ENCODE measurements at places on chromosomes 5 and 9.
A peak's percentile ranks its signal among the peaks of the same experiment; 100 is the strongest.

DNA sequence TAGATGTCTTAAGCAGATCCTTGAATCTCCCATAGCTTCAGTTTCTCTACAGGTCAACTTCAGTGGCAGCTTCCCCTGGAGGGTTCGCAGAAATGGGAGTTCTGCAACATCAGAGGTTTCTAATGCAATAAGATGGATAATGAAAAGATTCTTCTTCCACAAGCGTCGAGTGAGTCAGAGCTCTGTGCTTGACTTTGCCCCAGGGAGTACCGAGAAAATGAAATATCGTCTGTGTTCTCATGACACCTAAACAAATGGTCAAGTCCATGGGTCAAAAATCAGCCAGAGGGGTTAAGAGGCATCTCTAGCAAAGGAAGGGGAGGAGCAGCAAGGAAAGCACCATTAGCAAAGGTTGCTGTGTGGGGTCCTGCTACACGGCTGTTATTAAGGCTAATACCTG is 3.2 kb upstream of the ADRA1B start:
- DNase-seq = peak; percentile 55

- DNase-seq = no peak
These were observed 90.4 kb downstream of the PGM5 start for GRCh38 chr9:68446836-68447235.

- no peak for DNase-seq
These were observed 152.7 kb upstream of the ACTBL2 start for GRCh38 chr5:57635146-57635777.

DNA sequence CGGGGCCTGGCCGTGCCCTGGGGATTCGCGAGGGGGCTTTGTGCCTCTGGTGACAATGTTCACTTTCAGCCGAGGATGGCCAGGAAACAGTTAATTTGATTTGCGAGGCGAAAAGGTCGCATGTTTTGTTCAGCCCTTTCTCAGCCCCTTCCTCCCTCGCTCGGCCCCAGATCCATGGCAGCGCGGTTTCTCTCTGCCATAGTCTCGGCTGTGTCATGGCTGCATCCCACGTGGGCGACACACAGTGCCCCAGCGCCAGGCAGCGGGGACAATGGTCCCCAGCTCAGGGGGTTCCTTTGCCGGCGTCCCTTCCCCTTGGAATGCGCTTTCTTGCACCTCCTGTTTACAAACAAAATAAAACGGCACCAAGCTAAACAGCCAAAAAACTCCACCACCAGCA is 370.3 kb upstream of the IRX2 start:
- no peak for DNase-seq

DNA sequence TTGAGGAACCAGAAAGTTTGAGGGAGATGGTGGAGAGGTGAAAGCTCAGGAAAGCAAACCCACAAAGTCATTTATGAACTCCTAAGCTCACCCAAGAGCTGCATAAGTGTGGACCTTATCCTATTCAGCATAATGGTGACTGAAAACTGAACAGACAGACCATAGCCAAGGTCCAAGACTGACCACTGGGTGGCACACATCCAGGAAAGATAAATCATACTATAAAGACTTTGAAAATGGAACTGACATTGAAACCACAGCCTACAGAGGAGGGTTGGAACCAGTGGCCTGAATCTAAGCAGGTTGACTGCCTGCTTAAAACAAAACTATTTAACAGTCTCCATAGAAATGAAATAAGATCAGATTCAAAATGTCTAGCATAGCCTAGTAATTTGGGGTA is 121.0 kb upstream of the RGS7BP start:
- no peak for DNase-seq

GRCh38 chr5:60722416-60722815 is 22.4 kb upstream of the DEPDC1B start:
- no peak for DNase-seq

GRCh38 chr5:93017849-93018248 is 563.2 kb downstream of the NR2F1-AS1 start:
- DNase-seq = no peak

- DNase-seq = no peak
These were observed 1461.4 kb upstream of the CDH9 start for GRCh38 chr5:28499766-28500290.

DNA sequence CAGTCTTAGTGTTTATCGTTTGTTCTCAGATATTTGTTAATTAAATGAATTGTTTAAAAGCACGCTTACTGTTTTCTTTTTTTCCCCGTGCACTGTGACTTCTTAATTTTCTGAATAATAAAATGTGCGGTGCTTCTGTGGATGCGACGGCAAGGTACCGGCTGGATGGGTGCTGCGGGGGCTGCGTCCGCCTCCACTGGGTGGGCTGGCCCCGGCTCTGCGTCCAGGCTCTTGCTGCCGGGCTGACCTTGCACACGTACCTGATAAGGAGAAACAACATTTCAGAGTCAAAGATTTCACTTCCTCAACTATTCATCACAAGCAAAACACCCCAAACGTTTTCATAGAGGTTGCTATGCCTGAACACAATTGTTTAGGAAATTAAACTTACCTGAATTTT is 404.0 kb upstream of the IRX1 start:
- no peak for DNase-seq

DNA sequence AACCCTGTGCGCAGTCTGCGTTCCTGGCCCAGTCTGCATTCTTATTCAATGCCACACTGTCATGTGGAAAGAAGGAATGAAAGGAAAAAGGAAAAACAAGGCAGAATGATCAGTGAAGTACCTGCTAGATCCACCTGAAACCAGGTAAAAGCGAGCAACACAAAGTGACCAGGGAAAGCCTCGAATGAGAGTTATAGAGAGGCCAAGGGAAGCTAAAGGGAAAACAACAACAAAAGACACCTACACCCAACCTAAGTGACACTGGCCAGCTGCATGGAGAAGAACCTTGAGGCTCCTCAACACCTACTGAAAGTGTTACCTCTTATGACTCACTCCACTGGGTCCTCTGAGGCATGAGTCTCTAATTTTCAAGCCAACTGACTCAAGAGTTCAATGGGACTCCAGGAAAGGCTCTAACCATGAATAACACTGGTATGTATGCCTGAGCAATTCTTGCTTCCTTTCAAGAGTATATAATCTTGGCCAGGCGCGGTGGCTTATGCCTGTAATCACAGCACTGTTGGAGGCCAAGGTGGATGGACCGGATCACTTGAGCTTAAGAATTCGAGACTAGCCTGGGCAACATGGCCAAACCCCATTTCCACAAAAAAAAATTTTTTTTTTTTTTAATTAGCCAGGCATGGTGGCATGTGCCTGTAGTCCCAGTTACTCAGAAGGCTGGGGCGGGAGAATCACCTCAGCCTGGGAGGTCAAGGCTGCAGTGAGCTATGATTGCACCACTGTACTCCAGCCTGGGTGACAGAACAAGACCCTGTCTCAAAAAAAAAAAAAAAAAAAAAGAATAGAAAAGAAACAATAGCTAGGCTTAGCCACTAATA is 29.0 kb downstream of the MTMR12 start:
- DNase-seq = no peak

GRCh38 chr9:101387871-101388506 is 3.2 kb upstream of the BAAT start:
- no peak for DNase-seq

GRCh38 chr9:128928624-128929023 is 7.8 kb downstream of the PHYHD1 start:
- no peak for DNase-seq

GRCh38 chr5:10354048-10354872 is 765 bp downstream of the MARCHF6 start:
- peak; percentile 62 for DNase-seq

- no peak for DNase-seq
These were observed 1.0 kb downstream of the GLDC start for GRCh38 chr9:6644346-6645104.

GRCh38 chr5:149646564-149646963 is 65.3 kb downstream of the ARHGEF37 start:
- no peak for DNase-seq

DNA sequence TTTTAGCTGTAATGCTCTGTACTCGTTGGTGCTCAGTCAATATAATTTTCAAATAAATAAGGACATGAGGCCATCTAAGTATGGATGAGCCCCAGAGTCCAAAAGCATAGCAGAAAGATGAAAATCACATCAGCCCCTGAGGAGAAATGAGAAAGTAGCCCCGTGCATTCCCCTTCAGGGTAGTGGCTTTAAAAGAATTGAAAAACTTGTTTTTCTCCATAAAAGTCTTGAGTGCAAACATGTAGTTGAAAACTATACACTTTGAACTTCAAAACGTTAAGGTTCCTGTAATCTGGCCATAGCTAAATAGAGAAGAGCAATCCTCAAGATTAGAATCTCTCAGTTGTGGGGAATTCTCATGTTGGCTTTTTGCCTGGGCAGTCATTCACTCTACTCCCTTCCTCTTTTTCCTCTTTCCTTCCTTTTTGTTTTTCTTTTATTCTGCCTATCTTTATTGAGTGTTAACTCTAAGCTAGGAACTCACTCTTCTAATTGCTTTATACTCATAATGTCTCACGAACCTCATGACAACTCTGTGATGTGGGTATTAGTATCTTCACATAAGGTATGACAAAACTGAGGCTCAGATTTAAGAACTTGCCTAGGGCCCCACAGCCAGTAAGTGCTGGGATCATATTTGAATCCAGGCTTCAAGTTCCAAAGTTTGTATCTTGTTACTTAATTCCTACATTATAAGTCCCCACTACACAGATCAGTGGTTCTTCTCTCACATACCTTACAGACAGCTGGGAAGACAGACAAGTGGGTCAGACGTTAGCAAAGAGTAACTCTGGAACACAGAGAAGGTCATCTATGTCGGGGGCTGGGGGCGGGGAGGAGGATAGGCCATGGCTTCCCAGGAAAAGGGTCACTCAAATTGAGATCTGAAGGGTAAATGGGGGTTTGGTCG is 46.4 kb upstream of the ABCA1 start:
- DNase-seq = no peak

GRCh38 chr9:108484468-108484867 is 371.3 kb downstream of the ACTL7B start:
- no peak for DNase-seq

DNA sequence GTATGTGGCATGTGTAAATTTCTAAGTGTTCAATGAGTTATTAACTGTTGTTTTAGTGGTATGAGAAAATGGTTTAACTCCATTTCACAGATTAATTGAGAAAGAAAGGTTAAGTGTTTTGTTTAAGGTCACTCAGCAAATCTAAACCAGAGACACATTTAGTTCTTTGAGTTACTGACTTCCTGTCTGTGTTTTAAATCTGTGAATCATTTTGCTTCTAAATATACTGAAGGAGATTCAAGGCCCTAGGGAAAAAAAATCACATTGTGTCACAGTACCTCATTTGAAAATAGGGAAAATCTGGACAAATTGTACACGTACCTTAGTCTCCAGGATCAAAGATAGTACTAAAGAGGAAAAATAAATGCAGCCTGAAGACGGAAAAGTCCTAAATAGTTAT is 368.2 kb downstream of the TMEM161B start:
- no peak for DNase-seq

GRCh38 chr9:79233542-79233941 is 338.2 kb upstream of the TLE4 start:
- DNase-seq = no peak

- DNase-seq = no peak
These were observed 37.9 kb downstream of the SH3TC2 start for GRCh38 chr5:149024943-149025342.

DNA sequence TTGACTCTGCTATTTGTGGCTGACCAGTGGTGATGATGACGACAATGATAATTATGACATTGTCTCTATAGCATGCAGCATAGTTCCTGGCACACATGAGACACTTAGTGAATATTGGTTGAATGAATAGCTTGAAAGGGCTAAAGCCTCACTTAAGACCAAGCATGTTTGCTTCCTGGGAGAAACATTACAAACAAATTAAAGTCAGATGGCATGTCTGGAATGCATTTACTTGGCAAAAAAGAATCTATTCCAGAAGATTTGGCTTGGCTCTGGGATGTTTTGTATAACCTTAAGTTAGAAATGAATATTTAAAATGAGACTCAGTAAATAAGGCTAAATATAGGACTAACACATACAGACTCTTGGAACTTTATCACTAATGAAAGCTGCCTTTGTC is 21.6 kb downstream of the GAS1 start:
- DNase-seq = no peak

- no peak for DNase-seq
These were observed 17.4 kb downstream of the TMOD1 start for GRCh38 chr9:97518909-97519307.

DNA sequence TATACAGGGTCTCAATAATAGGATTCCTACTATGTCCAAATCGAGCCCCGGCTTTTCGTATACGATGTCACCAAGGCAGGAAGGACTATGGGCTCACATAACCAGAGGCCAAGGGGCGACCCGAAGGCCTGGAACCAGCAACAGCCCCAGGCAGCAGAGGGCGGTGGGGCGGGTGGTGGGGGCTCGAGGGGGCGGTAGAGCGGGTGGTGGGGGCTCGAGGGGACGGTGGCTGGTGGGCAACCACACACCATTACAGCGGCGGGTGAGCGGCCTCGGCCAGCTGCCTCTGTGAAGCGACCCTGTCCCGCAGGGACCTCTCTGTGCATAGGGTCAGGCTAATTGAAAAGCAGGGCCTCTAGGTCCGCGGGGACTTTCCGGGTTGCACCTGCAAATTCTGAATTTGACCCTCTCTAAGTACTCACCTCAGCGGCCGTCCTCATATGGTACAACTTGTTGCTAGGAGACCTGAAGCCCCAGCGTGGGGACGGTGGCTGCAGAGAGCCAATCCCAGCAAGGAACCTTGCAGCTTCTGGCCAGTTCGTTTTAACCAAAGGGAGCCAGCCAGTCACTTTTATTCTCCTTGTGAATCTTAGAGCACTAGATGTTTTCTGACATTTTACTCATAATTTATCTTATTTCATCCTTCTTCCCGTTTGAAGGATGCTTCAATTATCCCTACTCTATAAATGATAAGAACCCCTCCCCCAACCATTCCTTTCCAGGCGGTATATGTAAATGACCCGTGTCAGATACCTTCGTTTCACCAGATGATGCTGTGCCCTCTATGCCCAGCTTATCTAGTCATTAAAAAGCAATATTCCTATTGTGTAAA is at the start of gene NME5:
Gene NME5, minus strand, starts transcription at position 480 of the 832 bp plus-strand sequence. CDS start 648 bp downstream, outside the sequence.
- peak; percentile 60 for DNase-seq

DNA sequence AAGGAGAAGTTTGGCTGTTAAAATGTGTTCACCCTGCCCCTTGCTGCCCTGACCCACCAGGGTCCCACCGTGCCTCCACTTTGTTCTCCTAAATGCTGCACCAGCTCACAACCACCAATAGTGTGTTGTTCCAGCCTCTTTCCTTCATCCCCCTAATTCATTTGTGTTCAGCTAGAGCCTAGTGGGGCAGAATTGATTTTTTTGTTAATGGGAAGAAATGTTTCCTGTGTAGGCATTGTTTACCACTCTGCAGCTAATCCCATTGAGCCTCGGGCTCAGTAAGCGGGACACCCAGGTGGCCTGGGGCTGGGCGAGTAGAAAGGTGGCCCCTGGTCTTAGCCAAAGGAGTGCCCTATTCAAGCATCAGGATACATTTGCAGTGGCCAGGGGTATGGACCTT is 127.6 kb downstream of the MVB12B start:
- no peak for DNase-seq

Measured in left lobe of liver (tissue), 2 donors.